Karpas-422 (cell line): ENCODE measurements at places on chromosomes 12 and 14. TPM values are rescaled to one million over a fixed set of nuclear protein-coding genes. Genes with fewer than 3 reads are reported as not detected.
A peak's percentile ranks its signal among the peaks of the same experiment; 100 is the strongest.

BRMS1L gene
- total RNA-seq, result 22.7 and 24.2 TPM in 2 replicates

GLIPR1L2 gene
- total RNA-seq, result 0.07 TPM in 1 of 2 replicates, not detected in the other

DNA sequence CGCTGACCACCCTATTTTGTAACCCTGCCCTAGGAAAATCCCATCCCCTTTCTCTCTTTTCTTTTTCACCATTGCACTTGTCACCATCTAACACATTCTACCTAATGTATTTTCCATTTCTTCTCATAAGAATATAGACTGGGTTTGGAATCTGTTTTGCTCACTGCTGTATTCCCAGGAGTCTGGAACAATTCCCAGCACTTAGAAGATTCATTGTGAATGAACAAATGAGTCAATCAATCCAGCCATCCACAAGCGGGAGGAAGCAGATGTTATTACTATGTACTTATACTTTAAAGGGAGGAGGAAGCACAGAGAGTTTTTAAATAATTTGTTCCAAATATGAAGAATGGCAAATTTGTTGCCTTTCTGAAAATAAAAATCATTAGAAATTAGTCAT, 142.1 kb downstream of the KIF21A start:
- no peak overlapping the region for H3K4me3 ChIP-seq
- no peaks in the 10 kb centered on the region for H3K27me3 ChIP-seq
- no peaks in the 10 kb centered on the region for H3K36me3 ChIP-seq

DNA sequence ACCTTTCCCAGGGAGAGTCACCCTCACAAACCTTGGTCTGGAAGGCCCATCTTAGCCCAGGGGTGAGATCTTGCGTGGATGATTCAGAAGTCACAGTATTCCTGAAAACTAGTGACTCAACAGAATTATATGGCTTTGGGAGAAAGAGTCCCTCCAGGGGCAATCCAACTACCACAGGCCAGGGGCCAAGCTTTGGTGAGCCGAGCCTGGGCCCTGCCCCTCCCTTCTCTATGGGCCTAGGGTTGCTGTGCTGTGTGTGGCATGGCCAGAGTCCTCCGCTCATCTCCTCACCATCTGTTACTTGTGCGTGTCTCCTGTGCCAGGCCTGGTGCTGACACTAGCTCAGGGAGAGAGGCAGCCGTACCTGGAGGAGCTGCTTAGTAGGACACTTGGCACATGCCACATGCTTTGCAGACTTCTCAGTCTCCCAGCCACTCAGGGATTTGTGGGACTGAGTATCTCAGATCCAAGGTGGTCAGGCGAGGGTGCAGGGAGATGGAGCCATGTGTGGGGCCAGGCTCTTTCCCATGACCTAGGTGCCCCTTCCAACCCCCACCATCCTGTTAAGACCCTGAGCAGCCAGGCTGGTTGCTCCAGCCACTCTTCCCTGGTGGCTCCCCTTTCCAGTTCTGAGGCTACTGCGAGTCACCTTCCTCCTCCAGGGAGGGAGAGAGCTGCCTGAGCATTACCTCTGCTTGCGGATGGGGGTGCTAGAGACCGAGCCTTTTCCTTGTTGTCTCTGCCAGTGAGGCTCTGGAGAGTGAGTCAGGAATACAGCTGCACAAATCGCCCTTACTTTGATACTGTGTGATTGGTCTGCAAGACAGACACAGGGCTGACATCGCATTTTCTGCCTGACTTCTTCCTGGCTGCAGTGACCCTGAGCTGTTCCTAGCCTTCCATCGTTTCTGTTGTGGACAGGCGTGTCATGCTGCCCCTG, 94.1 kb downstream of the SLC25A47 start:
- no peak overlapping the region for H3K4me3 ChIP-seq
- H3K27ac ChIP-seq, result no peak overlapping the region
- peak; percentile 65 for DNase-seq
- H3K36me3 ChIP-seq, result no peaks in the 10 kb centered on the region
- no peaks in the 10 kb centered on the region for H3K27me3 ChIP-seq

- no peak for DNase-seq
- peak overlapping the region; percentile 52 for H3K4me3 ChIP-seq
- peaks cover 27% of the 10 kb centered on the region for H3K4me1 ChIP-seq
- no peaks in the 10 kb centered on the region for H3K36me3 ChIP-seq
Observed at GRCh38 chr12:14774906-14775635, 28.2 kb downstream of the WBP11 start.

DNA sequence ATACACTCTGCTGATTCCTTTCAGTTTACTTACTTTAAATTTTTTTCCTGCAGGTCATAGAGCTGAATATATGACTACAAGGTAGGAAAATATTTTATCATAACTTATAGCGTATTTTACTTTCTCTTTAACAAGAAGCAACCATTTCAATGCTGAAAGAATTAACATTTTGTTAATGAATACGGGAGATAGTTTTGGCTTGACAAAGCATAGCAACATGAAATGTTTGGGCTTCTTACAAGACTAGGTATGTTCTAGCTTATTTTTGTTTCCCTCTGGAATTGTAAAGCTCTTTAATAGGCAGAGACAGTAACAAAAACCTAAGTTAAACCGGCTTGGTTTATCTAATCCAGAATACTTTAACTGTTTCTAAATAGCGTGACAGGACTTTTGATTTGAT, 135.2 kb downstream of the KICS2 start:
- DNase-seq, result no peak
- no peaks in the 10 kb centered on the region for H3K36me3 ChIP-seq
- no peaks in the 10 kb centered on the region for H3K27me3 ChIP-seq
- no peak overlapping the region for H3K4me3 ChIP-seq
- H3K27ac ChIP-seq, result no peak overlapping the region
- no peaks in the 10 kb centered on the region for H3K4me1 ChIP-seq
